ENCODE measurements at places on chromosomes 4 and X.

- DNase-seq, result no peak
Measured at GRCh38 chr4:116829187-116829586, 256.2 kb downstream of the TRAM1L1 start.

DNA sequence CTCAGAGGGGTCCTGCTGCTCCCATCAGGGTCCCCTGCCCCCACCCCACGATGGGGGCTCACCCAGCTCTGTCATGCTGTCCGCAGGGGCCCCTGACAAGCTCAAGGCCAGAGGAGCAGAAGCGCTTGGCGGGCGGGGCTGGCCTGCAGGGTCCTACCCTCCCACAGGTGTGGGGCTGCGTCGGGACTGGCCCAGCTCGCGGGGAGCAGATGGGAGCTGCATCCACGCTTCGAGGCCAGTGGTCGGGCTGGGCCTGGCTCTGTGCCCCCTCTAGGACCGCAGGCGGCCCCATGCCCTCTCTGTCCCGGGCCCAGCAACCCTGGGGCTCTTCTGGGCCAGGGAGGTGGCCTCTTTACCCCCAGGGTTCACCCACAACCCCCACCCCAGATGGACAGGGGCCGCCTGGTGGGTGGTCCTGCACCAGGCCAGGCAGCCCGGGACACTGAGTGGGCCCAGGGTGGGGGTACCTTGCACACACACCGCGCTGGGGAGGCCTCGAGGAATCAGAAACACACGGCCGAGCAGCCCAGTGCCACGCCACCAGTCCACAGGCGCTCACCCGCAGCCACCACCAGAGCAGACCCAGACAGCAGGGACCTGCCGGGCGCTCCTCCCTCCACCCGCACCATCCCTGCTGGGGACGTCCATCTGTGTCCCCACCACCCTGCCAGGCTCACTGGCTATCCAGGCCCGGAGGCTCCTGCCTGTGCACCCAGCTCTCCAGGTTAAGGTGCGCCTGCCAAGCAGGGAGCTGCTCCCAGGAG is 30.0 kb downstream of the TACC3 start:
- no peak for DNase-seq

GRCh38 chrX:105781804-105782203 is 40.5 kb upstream of the NRK start:
- DNase-seq, result no peak

DNA sequence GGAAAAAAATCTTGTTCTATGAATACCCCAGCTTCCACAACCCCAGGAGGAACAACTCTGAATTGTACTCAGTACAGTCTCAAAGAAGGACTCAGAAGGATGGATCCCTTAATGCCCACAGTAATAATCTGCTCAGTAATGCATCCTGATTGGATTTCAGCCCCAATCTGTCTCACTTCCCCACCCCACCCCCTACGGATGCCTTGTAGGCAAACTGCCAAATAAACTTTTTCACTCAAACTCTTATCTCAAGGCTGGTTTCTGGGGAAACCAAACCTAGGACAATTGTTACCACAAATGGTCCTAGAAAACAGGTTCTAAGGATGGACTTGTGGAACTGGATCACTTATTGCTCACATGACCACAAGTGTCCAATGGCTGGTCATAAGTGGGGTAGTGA is 1021.8 kb upstream of the INTU start:
- no peak for DNase-seq

GRCh38 chr4:109303140-109303496 is 660 bp upstream of the COL25A1 start:
- DNase-seq, result no peak

DNA sequence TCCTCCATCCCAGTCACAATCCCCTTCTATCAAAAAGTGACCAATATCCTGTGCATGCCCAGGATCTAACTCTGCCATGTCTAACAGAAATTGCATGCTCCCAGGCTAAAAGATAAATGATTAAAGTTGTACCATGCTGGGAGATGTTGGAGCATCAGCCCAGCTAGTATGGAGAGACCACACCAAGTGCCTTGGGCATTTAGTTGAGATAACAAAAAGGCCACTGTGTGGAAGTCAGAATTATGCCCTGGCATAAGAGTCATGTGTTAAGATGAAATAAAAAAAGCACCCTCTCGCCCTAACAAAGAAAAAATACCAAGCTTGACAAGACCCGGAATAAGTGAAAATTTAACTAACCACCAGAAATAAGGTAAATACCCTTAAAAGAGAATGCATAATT is 155.9 kb upstream of the CENPE start:
- DNase-seq, result no peak

GRCh38 chr4:78612398-78613178 is 61.0 kb downstream of the ANXA3 start:
- peak; percentile 32 for DNase-seq

DNA sequence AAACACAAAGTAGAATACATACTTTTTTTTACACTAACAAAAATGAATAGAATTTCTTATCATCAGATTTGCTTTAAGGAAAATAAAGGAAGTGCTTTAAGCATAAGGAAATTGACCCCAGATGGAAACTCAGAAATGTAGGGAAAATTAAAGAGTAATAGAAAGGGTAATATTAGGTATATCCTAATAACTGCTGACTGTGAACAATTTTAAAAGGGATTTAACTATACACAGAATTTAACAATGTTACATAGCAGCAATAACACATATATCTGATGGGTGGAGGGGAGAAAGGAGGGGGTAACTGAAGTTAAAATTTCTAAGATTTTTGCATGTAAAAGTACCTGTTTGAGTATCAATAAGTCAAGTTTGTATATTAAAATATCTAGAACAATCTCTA is 8.6 kb downstream of the CDKL2 start:
- DNase-seq, result no peak

DNA sequence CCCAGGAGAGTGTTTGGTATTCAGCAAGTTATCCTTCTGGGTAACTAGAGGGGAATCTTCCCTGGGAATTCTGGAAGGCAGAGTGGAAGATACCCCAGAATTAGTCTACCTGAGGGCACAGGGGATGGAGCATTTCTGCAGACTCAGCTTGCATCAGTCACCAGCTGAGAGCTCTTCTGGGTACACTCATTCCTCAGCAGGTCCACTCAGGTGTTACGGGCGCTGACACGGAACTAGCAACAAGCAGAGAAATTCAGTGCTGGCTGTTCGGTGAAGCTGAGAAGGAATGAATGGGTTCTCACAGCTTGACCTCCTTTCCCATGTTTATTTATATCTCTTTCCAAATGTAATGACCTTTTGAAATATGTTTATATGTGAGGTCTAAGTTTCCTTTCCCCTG is 106.0 kb upstream of the PNPLA4 start:
- DNase-seq, result no peak

GRCh38 chr4:4852591-4853362 is 6.7 kb upstream of the MSX1 start:
- DNase-seq, result peak; percentile 55

GRCh38 chr4:169410839-169411770 is 140.3 kb upstream of the SH3RF1 start:
- peak; percentile 79 for DNase-seq

DNA sequence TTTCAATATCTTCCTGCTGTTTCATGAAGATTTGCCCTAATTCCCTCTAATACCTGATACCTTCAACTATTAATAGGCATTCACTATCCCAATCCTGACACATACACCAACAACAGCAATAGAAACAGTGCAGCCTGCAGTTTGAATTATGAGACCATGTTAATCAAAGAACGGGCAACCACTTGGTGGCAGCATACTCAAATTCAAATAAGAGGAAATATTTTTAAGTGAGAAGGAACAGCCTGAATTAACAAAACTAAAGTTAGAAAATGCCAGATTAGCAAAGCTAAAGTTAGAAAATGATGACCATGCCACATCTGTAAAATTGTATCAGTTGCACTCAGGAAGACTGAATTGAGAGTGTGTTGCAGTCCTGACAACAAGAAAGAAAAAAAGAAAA is 204.9 kb downstream of the SMARCA1 start:
- peak; percentile 1 for DNase-seq

DNA sequence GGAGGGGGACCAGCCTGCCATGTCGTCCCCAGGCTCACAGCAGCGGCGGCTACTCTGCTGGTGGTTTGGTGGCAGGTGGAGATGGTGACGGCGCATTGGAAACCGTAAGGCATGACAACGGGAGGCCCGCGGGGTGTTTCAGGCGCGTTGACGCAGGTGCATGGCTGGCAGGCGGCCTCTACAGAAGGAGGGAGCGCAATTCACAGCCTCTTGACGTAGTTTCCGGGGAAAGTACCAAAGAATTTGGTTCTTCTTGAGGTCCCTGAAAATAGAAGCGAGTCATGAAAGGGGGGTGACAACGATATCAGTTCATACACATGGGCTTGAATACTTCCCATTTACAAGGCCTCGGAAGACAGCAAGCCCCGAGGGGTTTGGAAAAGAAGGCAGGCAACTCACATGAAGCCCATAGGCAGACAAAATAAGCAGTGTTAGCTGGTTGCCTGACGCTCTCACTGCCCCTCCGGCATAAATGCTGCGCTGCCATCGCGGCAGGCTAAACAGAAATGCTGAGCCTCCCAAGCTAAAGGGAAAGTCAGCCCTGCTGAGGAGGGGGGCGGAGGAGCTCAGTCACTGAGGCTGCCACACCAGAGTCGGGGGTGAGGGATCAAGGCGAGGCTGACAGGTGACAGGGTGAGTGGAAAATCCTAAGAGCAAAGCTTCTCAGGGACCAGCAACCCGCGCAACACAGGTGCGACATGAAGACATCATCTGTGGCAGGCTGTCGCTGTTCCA is 52.3 kb upstream of the PDLIM3 start:
- no peak for DNase-seq

- DNase-seq, result no peak
Measured at GRCh38 chr4:6267573-6267972, 2.1 kb upstream of the WFS1 start.

DNA sequence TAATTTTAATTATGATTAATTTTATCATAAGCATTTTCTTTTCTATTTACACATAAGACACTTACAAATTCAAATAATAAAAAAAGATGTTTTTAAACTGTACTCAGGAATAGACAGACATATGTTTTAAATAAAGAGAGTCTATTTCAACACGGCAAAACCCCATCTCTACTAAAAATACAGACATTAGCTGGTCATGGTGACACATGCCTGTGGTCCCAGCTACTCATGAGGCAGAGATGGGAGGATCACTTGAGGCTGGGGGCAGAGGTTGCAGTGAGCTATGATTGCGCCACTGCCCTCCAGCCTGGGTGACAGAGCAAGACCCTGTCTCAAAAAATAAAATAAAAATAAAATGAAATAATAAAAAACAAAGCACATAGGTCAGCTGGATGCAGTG is 14.8 kb downstream of the FAM9B start:
- DNase-seq, result peak; percentile 16

GRCh38 chrX:10939424-10939823 is 171.7 kb upstream of the HCCS start:
- no peak for DNase-seq

- peak; percentile 6 for DNase-seq
Measured at GRCh38 chr4:52263607-52264006, 212.5 kb downstream of the SPATA18 start.

- no peak for DNase-seq
Measured at GRCh38 chr4:122129061-122129460, 23.1 kb upstream of the BLTP1 start.

DNA sequence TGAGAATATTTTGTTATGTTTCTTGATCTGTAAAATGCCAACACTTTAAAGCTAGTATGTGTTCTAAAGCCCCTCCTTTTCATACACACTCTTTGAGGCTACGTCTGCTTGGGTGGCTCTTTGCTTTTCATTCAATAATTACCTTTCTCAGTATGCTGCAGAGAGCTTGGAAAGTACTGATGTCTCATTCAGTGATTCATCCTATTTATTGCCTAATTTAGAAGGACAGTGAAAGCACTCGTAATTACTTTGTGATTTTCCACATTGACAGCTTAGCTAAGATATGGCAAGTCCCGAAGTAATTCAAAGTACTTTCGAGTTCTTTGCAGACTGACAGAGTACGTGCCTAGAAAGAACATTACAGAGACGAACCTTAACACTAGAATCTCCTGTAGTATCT is 57.2 kb downstream of the BMP15 start:
- no peak for DNase-seq

- peak; percentile 52 for DNase-seq
Measured at GRCh38 chr4:169254546-169254983, 16.2 kb downstream of the SH3RF1 start.

GRCh38 chrX:37353646-37354045 is 4.5 kb downstream of the PRRG1 start:
- DNase-seq, result no peak

GRCh38 chr4:94479358-94480141 is 27.8 kb downstream of the PDLIM5 start:
- DNase-seq, result no peak

DNA sequence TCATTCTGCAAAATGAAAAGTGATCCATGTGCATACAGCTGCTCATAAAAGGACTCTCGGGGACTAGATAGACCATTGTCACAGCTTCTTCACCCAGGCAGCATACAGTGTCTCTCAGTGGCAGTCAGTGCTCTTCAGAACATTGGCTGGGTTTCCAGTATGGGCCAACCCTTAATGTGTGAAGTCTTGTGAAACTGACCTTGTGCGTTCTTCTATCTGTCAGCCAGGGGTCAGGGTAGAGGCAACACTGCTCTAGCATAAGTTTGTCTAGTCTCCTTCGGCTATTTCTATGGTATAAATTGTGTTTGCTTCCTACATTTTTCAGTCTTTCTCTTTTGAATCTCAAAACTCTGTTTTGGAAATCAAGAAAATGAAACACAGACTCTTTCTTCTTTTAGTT is 37.0 kb upstream of the SMIM31 start:
- DNase-seq, result no peak

- DNase-seq, result no peak
Measured at GRCh38 chr4:10066670-10067651, 45.7 kb upstream of the SLC2A9 start.

DNA sequence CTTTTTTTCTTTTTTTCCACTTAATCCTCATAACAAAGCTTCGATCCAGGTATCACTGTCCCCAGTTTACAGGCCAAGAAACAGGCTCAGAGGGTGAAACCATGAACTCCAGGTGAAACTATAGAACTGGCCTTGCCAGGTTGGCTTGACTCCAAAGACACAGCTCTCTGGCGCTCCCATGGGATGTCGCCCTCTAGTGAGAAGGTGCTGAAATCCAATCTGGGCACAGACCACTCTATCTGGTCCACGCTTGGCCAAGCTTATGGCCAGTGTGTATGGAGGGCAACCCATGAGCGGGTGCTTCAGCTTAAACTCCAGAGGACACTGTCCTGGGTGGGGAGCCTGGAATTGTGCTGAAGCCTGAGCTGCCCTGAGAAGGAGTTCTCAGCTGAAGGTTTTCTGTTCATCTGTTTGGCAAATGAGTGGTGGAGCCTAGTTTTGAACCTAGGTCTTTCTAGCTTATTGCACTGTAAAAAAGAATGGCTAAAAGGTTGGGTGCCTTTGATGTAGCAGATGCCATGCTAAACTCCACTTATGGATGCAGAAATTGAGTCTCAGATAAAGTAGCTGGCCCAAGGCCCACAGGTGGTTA is 70.5 kb downstream of the SEL1L3 start:
- DNase-seq, result no peak

GRCh38 chr4:17476853-17477252 is 35.0 kb downstream of the QDPR start:
- no peak for DNase-seq

DNA sequence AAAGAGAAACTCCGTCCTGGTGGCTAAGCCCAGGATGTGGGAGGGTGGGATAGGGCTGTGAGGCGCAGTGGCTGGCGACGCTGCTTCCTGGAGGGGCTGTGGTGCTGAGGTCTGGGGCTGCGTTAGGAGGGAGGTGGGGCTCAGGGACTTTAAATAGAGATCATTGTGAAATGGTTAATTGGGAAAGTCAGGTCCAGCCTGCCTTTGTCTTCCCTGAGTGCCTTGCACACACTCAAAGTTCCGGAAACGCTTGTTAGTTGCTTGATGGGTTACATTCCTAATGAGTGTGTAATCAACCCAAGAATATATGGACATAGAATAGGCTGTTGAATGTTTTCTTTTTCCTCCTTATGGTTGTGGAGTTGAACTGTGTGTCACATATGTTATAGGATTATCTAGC is 55.7 kb upstream of the CLDN34 start:
- DNase-seq, result no peak

All from GM04504 (cell line).